ENCODE measurements at places on chromosomes 2 and 18. TPM values are rescaled to one million over a fixed set of nuclear protein-coding genes. Genes with fewer than 3 reads are reported as not detected.
A peak's percentile ranks its signal among the peaks of the same experiment; 100 is the strongest.

Gene MEX3C
- 20.2 TPM for total RNA-seq

Gene MAPRE2
- 30.8 TPM for total RNA-seq

Gene ACMSD
- not detected for total RNA-seq

Gene C2orf80
- not detected for total RNA-seq

DNA sequence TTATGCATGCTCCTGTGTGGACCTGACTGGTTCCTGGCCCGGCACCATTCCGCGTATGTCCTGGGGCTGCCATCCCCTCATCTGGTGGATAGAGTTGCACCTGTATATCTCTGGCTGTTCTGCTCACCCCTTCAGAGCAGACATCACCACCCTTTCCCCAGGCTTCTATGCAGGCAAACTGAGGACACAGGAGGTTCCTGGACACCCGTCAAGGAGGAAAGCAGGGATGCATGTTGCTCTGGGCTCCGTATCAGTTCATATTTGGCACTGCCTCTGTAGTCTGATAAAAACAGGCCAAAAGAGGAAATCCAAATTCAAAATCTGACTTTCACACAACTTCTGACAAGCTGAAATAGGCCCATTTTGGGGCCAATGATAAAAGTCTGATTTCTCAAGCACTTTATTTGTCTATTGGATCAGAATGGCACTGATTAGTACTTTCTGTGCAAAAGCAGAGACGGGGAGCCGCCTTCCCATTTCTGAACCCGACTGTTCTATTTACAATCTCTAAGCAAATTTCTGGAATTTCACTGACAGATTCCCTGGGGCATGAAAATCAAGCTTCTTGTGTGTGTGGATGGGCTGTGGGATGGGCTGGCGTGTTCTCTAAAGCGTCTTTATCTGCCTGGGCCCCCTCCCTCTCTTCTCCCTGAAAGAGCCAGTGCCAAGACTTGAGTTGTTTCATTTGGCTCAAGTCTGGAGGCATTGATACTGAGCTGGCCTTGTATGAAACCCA, 96.9 kb downstream of the SETBP1 start:
- DNase-seq: no peak
- H3K27ac ChIP-seq: peak overlapping the region; percentile 72
- H3K4me3 ChIP-seq: no peak overlapping the region
- H3K27me3 ChIP-seq: no peaks in the 10 kb centered on the region
- no peaks in the 10 kb centered on the region for H3K4me1 ChIP-seq

- no peaks in the 10 kb centered on the region for H3K4me1 ChIP-seq
- H3K27ac ChIP-seq: no peak overlapping the region
- DNase-seq: no peak
- H3K27me3 ChIP-seq: no peaks in the 10 kb centered on the region
- no peaks in the 10 kb centered on the region for H3K36me3 ChIP-seq
- H3K4me3 ChIP-seq: no peak overlapping the region
These were observed 17.9 kb upstream of the NEUROD1 start for GRCh38 chr2:181698223-181698622.

DNA sequence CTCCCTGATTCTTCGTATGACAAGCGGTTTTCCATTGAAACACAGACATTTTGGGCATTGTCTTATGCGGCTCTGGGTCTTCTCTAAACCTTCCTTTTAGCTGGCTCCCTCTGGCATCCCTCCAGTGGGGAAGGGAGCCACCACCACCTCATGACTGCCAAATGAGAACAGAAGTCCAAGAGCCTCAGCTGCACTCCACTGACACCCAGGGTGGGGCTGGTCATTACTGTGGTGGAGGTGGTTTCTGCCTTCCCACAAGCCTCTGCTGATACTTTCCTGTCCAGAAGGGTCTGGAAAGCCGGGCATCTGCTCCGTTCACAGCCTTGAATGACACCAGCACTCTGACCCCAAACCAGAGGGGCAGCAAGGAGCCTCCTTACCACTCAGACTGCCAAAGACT, 213.5 kb downstream of the ZNF516 start:
- no peak overlapping the region for H3K27ac ChIP-seq
- DNase-seq: no peak
- H3K27me3 ChIP-seq: no peaks in the 10 kb centered on the region

DNA sequence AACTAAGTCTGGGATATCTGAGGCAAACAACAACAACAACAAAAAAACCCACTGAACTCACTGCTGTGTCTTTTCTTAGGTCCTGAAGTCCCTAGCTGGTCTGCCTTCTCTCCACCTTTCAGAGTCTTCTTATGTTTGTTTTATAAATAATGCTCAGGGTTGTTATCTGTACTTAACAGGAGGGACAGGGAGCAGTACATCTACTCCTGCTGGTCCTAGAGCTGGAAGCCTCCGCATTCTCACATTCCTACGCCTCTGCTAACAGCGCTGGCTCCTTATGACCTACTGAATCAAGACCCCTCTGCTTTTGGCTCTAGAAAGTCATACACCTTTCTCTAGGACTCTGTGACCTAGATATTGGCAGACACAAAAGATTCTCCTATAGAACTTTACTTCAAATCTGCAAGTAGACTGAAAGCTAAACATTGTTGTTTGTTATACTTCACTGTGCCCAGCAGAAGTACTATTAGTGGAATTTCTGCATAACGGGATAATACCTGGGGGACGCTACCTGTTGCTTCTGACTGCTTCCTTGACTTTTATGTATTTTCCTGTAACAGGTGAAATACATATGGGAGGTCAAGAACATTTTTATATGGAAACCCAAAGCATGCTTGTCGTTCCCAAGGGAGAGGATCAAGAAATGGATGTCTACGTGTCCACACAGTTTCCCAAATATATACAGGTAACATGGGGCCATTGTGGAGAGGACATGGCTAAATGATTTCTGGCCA, 48.6 kb downstream of the AOX1 start:
- H3K36me3 ChIP-seq: no peaks in the 10 kb centered on the region
- DNase-seq: no peak
- H3K27me3 ChIP-seq: no peaks in the 10 kb centered on the region
- H3K4me3 ChIP-seq: no peak overlapping the region
- H3K27ac ChIP-seq: no peak overlapping the region

DNA sequence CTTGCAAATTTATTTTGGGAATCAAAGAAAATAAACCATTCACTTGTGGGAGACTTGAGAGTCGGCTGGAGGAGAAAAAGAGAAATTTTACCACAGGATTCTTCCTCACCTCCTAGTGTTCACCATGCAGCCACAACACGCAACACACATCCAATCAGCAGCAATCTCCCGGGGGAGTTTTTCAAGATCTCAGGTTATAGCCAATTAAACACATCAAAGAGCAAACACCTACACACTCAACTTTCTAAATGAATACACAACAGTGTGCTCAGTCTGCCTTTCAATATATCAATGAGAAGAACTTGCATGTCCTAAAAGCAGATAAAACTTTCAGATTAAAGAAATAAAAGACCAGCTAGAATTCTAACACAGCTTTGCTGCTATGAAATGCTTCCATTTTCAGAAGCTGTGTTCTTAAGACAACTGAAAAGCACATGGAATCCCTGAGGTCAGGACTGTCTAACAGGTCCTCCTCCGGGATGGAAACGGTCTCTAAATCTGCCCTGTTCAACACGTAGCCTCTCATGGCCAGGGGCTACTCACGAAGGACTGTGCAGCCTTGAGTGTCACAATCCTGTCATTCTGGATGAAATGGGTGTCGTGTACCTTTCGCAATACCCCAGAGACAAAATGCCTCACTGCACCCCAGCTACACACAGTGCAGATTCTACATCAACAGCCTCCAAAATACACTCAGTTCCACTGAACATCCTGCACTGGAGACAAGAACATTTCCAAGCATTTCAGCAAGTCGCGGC, 84.2 kb downstream of the ZNF516 start:
- no peak overlapping the region for H3K4me3 ChIP-seq
- no peaks in the 10 kb centered on the region for H3K4me1 ChIP-seq
- no peak overlapping the region for H3K27ac ChIP-seq
- H3K36me3 ChIP-seq: no peaks in the 10 kb centered on the region
- DNase-seq: no peak
- H3K27me3 ChIP-seq: no peaks in the 10 kb centered on the region

DNA sequence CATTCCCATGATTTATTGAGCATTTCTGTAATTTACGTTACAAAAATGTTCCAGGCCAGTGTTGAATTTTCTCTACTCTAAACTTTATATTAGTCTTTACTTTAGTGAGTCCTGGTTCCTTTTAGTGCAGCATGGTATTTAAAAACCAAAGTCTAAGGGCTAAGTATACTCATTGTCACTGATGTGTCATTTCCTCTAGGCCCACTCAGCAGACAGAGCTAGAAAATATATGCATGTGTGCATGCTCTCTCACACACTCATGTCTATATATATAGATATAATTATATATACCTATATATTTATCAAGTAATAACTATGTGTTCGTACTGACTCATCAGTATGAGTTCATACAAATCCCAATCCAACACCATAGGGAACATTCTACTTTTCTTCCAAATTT, 132.5 kb upstream of the SLC8A1 start:
- no peaks in the 10 kb centered on the region for H3K27me3 ChIP-seq
- H3K4me3 ChIP-seq: no peak overlapping the region
- no peak overlapping the region for H3K27ac ChIP-seq
- H3K4me1 ChIP-seq: peaks cover 14% of the 10 kb centered on the region
- DNase-seq: no peak

DNA sequence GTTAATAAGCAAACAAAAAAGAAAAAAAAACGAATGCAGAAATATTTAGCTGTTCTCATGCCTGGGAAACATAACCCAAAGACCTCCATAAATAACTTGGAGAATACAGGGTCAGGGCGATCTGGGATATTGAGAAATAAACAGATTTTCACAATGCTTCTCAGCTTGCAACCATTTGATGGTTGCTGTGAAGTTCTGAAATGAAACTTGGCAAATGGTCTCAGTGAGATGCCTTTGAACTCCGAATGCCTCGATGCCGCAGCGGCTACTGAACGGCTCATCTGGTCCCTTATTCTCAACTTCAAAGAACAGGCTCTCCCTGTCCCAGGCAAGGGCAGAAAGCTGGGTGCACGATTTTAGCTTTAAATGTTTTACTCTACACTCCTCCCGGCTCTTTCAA, 78.1 kb downstream of the ZNF516 start:
- no peaks in the 10 kb centered on the region for H3K27me3 ChIP-seq
- no peak for DNase-seq
- no peaks in the 10 kb centered on the region for H3K36me3 ChIP-seq
- no peak overlapping the region for H3K4me3 ChIP-seq
- no peaks in the 10 kb centered on the region for H3K4me1 ChIP-seq

- H3K4me3 ChIP-seq: no peak overlapping the region
- DNase-seq: peak; percentile 11
- no peaks in the 10 kb centered on the region for H3K36me3 ChIP-seq
- H3K27me3 ChIP-seq: no peaks in the 10 kb centered on the region
- peaks cover 9% of the 10 kb centered on the region for H3K4me1 ChIP-seq
These were observed 244.5 kb upstream of the ID2 start for GRCh38 chr2:8437228-8437948.

- no peaks in the 10 kb centered on the region for H3K4me1 ChIP-seq
- H3K27ac ChIP-seq: no peak overlapping the region
These were observed 667.2 kb downstream of the ZEB2 start for GRCh38 chr2:143852759-143853158.

- no peaks in the 10 kb centered on the region for H3K27me3 ChIP-seq
- no peaks in the 10 kb centered on the region for H3K36me3 ChIP-seq
- no peak for DNase-seq
- H3K4me3 ChIP-seq: peak overlapping the region; percentile 91
- peak overlapping the region; percentile 97 for H3K27ac ChIP-seq
These were observed 1.0 kb downstream of the IRS1 start for GRCh38 chr2:226798422-226799210.

DNA sequence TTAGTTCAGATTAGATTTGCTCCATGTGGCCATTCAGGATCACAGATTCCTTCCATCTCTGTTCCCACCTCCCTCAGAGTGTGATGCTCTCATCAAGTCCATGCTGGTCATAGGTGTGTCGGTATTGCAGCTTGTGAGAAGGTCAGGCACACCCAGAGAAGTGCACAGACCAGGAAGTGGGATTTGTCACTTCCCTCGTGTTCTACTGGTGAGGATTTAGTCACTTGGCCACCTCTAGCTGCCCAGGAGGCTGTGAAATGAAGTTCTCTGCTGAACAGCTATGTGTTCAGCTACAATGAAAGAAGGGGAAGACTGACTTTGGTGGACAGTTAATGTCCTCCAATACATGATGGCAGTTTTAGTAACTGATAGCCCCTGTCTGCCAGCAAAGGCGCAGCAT, 3.5 kb upstream of the LANCL1 start:
- peaks cover 9% of the 10 kb centered on the region for H3K4me1 ChIP-seq
- DNase-seq: no peak
- no peaks in the 10 kb centered on the region for H3K27me3 ChIP-seq
- no peak overlapping the region for H3K27ac ChIP-seq
- no peak overlapping the region for H3K4me3 ChIP-seq
